NCI-H82 (cell line): ENCODE measurements at places on chromosomes 1 and 21.
A peak's percentile ranks its signal among the peaks of the same experiment; 100 is the strongest.

- DNase-seq: no peak
Observed at GRCh38 chr1:76130992-76131391, 56.4 kb downstream of the ST6GALNAC3 start.

- no peak for DNase-seq
Observed at GRCh38 chr1:63758791-63759190, 15.0 kb upstream of the ROR1 start.

DNA sequence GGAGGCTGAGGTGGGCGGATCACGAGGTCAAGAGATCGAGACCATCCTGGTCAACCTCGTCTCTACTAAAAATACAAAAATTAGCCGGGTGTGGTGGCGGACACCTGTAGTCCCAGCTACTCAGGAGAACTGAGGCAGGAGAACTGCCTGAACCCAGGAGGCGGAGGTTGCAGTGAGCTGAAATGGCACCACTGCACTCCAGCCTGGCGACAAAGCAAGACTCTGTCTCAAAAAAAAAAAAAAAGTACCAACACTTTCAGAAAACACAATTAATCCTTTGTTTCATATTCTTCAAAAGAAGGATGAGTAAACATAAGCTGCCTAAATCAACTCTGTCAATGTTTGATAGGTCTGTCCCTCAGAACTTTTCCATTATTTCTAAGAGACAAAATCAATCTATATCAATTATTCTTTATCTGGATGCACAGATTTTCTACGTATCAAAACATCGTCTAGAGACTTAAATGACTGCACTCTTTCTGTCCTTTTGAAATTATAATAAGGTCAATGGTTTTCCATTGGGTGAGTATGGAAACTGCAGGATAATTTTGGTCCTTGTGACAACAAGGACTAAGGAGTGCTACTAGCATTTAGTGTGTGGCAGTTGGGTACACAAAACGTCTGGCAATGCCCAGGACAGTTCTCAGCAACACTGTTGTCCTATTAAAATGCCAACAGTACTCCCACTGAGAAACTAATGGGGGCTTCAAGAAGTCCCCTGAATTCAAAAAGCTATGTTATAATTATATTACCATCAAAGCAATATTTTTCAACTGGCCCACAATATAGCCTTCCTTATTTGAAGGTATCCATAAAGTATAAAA, 40.7 kb downstream of the LPGAT1 start:
- DNase-seq: no peak

DNA sequence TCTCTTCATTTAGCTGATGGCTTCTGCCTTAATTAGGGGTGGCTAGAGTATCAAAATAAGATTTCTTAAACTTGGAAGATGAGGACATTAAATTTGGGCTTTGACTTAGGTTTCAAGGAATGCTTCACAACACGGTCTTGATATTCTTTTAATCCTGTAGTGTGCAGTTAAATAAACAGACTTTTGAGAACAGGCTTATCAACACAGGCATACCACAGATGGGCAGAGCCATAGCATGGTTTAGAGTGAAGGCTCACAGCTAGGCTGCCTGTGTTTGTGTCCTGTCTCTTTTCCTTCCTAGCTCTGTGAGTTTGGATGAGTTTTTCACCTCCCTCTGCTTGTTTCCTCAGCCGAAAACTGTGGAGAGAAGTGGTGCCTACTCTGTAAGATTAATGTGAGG, 102.3 kb upstream of the IPO9 start:
- DNase-seq: peak; percentile 51
